ENCODE measurements at places on chromosomes 12 and 14.

GRCh38 chr12:128784030-128784760, 39.6 kb downstream of the SLC15A4 start:
- DNase-seq = no peak

DNA sequence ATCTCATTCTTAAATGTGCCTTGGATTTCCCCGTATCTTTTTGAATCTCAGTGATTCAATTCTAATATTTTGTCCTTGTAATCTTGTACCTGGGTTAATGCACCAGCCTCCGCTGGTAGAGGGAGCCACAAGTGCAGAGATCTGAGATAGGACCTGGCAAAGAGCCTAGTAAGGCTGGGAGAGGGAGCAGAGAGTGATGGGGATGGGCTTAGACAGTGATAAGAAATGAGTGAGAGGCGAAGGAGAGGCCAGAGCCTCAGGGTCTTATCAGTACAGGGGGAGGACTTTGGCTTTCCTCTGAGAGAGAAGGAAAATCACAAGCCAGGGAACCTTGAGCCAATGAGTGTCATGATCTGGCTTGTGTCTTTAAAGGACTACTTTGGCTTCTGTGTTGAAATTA, 30.5 kb upstream of the LMNTD1 start:
- DNase-seq = no peak

DNA sequence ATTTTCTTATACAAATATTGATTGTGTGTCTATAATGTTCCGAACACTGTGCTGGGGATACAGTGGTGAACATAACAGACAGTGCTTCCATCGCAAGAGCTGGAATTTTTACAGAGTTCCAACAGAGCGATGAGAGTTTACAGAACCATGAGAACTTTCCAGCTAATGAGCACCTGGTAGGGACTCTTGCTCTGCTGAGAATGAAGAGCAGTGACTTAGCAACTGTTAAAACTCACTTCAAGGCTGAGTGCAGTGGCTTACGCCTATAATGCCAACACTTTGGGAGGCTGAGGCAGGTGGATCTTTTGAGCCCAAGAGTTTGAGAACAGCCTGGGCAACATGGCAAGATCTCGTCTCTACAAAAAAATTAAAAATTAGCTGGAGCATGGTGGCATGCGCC, 113.8 kb upstream of the DIO2 start:
- DNase-seq = no peak

GRCh38 chr12:48183876-48184548, 568 bp downstream of the CCDC184 start:
- no peak for DNase-seq

DNA sequence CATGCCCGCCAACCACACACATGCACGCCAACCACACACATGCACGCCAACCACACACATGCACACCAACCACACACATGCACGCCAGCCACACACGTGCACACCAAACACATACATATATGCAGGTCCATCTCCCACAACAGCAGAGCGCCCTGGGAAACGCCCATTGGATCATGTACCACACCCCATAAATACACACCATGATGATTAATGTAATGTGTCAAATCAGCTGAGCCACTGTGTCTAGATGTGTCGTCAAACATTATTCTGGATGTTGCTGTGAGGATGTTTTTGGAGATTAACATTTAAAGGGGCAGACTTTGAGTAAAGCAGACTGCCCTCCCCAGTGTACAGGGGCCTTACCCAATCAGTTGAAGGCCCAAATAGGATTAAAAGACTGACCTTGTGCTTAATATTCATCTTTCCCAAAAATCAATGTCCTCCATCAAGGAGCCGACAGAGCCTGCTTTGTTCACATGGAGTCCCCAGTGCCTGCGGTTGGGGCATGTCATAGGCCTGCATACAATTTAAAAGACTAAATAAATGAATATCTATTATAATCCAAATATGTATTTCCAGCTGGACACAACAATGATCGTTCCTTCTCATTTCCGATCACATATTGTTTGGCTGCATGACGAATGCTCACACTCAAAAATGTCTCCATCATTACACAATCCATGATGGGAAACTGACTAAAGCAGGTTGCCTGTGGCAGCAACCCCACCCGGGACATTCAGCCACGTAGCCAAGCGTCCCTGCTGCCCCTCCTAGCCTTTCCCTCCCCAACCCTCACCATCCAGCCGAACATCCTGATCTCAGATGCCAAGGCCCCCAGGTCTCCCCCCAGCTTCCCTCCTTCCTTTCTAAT, 23.2 kb upstream of the BDKRB2 start:
- DNase-seq = no peak

- DNase-seq = no peak
These were observed 13.3 kb upstream of the BTG1 start for GRCh38 chr12:92158796-92159439.

DNA sequence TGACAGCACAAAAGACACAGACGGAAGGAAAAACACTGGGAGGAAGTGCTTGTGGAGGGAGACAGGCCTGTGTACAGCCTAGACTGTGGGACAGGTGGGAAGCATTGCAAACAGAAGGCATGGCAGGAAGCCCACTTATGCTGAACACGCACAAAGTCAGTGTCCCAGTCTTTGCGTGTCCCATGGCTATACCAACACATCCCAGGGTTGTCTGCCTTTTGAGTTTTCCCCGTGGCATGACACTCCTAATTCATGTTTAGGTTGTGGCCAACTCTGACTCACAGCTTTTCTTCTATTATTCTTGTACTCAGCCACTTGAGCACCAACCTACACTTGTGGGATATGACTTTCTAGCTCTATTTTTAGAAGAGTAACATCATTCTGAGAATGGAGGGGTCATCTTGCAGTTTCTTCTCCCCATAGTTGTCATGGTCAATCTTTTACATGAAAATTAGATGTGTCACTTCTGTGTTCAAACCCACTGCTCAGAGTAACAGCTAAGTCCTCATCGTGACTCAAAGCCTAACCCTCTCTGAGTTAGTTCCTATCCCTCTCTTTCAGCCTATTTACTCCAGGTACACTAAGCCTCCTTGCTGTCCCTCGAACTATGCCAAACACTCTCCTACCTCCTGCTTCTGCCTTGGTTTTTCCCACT, 27.5 kb upstream of the JPH4 start:
- DNase-seq = no peak

DNA sequence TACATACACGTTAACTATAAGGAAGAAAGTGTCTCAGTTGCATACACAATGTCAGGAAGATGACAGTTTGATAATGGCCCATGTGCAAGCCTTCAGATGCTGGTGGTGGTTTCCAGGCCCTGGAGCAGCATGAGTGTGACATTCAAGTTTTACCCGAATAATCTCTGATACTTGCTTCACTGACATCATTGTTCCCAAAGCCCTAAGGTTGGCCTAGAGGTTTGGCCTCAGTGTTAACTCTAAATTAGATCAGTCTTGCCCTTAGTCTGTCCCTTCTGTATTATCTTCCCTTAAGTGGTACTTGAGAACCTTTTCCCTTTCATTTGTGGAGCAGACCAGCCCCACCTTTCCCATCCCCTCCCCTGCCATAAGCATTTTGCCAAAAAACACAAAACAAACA, 24.0 kb upstream of the PDE1B start:
- no peak for DNase-seq

DNA sequence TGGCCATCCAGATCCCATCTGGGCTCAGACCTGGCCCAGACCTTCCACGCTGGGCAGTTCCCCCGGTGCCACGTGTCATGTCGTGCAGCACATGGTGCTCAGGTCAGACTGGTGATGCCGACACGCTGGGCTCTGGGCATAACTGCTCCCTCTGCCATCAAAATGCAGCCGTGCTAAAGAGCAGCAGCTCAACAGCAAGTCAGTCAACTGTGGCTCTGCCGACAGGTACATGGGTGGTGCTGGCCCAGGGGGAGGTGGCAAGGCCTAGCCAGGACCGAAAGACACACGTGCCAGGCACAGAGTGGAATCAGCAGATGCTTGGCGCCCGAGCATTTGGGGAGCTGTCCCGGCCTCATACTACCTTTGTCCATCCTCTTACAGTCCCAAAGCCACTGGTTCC, 1.6 kb downstream of the MCRS1 start:
- DNase-seq = no peak

DNA sequence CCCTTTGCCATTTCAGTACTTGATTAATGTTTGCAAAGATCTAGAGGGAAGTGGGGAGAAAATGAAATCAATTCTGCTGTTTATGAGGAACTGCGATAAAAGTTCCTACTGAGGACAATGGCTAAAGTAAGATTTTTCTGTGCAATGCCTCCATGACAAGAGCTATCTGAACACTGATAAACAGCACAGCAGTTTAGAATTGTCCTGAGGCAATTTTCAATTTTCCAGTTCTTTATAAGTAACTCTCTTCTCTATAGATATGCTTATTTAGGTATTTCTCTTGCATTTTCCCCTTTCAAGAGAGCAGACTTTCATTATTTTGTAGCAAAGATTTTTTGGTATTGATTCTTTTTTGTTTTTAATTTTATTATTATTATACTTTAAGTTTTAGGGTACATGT, 34.6 kb upstream of the TMTC2 start:
- no peak for DNase-seq

- no peak for DNase-seq
These were observed 47.3 kb downstream of the SCARB1 start for GRCh38 chr12:124816295-124816854.

DNA sequence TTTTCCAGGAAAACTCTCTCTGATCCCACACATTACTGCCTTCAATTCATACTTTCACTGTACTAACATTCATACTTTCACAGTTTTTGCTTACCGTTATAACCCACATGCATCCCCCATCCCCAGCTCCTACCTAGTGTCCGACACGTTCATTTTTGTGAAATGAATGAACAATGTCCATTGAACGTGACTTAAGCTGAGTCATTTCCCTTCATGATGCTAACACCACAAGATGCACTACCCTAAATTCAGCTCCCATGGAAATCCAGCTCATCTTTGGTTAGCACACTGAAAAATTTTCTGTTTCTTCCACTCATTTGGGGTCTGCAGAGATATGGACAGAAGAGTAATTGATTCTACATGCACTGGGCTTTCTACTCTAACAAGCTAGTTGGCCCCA, 84.7 kb downstream of the GALNT4 start:
- DNase-seq = no peak

- no peak for DNase-seq
These were observed 1.4 kb downstream of the NTF3 start for GRCh38 chr12:5433081-5433844.

DNA sequence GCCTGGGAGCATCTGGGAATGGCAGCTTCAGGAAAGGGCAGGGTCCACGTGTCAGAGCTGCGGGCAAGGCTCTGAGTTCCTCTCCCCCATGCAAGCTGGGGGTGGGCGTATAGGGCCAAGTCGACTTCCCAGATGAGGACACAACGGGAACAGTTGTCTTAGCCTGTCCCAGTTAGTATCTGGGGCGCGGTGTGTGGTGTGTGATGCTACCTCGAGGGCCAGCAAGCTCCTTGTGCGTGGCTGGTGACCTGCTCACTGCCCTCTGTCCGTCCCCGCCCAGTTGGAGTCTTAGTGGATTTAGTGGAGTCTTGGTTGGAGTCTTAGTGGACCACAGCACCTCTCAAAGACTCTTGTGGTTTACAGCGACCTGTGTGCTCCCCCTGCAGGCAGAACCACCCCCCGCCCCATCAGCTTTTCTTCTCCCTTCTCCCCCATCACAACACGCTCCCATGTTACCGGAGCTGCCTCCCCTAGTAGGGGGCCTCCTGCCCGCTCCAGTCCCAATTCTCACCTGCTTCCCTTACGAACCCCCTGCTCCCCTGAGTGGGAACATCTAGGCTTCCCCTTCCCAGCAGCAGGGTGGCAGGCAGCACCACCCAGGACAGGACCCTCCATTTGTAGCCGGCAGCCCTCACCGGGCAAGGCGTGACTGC, 8.7 kb downstream of the ASPG start:
- no peak for DNase-seq

- DNase-seq = no peak
These were observed 57.0 kb downstream of the OTOGL start for GRCh38 chr12:80156306-80156705.

- DNase-seq = no peak
These were observed 209.2 kb upstream of the C14orf180 start for GRCh38 chr14:104370256-104370870.

- no peak for DNase-seq
These were observed 261.9 kb upstream of the LRIG3 start for GRCh38 chr12:59182191-59182590.

DNA sequence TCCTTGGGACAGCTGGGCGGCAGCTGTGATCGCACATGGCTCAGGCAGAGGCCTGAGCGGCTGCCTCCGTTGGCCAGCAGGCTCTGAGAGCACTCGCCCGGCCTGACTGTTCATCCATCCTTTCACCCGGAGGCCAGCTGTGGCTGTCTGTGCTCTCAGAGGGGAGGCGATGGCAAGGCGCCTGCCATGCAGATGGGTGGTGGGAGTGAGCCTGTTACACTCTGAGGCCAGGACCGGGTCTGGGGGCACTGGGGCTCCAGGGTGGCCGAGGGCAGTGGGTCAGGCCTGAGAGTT, 292.3 kb downstream of the TMEM121 start:
- no peak for DNase-seq

- DNase-seq = no peak
These were observed 37.7 kb downstream of the GYS2 start for GRCh38 chr12:21566907-21567394.

GRCh38 chr12:103773109-103773910, 67.7 kb downstream of the NT5DC3 start:
- no peak for DNase-seq

DNA sequence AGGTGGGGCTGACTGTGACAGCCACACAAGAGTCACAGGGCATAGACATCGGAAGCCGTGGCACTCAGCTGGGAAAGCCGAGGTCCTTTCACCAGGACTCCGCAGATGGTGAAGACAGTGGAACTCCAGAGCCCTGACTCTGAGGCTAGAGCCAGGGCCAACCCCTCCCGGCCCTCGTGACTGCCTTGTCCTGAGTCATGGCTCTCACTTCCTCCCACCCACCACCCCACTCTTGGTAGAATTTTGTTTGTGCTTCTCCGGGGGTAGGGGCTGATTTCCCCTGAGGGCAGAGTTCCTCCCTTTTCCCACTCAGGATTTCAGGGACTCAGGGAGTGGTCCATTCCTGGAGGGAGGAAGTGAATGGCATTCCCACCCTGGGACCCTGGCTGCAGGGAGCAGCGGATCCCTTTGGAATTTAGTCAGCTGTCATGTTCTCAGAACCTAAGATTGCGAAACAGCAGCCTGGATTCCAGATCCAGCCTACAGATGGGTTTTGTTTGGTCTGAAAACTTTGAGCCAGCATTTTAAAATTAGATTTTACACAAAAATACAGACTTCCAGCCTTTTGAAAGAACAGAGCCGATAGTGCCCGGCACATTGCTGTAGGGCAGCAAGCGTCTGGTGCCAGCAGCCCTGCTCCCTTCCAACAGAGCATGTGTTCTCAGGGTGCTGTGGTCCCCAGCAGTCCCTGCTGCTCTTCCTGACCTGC, 50.7 kb downstream of the TPCN1 start:
- no peak for DNase-seq

GRCh38 chr14:20580242-20580641, 7.6 kb downstream of the RNASE11 start:
- DNase-seq = no peak
